ENCODE measurements at places on chromosomes 5 and 9.

GRCh38 chr9:7289773-7290172 is 509.8 kb downstream of the DMAC1 start:
- DNase-seq: no peak

GRCh38 chr9:98168153-98168780 is 24.2 kb downstream of the CORO2A start:
- DNase-seq: no peak

- DNase-seq: no peak
Measured at GRCh38 chr5:74336297-74336696, 304.2 kb downstream of the ENC1 start.

DNA sequence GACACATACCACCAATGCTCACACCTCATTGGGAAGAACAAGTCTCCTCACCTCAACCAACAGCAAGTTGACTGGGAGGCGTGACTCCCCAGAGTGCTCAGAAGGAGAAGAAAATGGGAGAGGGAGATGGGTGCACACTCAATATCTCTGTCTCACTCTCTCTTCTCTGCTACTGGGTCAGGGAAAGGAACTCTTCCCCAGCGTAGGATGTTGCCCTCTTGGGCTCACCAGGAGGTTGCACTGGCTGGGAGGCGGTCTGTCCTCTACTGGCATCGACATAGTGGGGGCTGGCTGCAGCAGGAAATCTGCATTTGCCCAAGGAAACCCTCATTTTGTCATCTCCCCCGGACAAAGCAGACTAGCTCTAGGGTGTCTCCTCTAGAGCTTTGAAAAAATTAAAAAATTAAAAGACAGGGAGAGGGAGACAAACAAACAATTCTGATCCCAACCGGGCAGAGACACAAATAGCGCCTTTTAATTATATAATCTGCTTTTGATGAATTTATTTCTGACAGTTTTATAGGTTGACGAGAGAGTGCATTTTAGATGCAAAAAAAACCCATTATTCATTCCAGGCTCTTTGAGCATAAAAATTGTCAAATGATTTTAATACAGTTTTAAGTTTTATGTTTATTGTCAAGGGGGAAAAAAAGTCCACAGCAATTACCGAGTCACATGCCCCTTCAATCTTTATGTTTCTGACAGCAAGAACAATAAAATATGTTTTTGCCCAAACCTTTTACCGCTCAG is 179.3 kb upstream of the MVB12B start:
- DNase-seq: no peak

- no peak for DNase-seq
Measured at GRCh38 chr5:102561894-102562760, 63.3 kb upstream of the SLCO6A1 start.

- no peak for DNase-seq
Measured at GRCh38 chr5:63135291-63135690, 556.7 kb downstream of the LRRC70 start.

- DNase-seq: no peak
Measured at GRCh38 chr9:88691811-88692210, 156.8 kb downstream of the NXNL2 start.

- no peak for DNase-seq
Measured at GRCh38 chr5:77560677-77561263, 68.7 kb upstream of the WDR41 start.

- DNase-seq: no peak
Measured at GRCh38 chr5:14627270-14627669, 37.2 kb upstream of the OTULIN start.

DNA sequence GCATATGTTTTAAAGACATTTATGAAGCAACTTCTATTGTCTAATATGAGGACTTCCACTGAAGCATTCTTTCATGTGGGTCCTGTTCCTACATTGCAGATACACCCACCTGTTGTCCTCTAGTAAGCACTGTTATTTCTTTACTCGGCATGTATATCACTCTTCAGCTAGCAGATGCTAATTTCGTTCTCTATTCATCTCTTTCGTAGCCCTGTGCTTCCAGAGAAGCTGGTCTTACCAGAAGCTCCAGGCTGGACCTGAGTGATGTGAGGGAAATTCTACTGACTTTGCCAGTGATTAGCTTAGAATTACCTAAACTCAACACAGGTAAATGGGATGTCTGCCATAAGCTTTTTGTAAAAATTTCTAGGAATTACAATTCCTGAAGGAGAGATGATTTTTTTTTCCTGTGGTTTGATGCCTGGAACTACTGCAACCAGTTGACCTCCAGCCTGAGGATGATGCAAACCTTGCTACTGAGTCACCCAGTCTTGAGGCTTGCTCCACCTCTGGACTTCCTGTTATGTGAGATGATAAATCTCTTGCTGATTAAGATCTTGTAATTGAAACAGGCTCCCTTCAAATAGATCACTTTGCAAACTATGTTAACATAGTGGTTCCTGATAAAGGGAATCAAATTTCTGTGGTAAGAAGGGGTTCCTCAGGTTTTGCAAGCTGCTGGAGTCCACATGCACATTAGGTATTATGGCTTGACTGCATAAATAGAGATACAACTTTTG is 52.2 kb upstream of the SPINK5 start:
- no peak for DNase-seq

GRCh38 chr5:172223901-172224873 is 30.2 kb downstream of the EFCAB9 start:
- DNase-seq: no peak

DNA sequence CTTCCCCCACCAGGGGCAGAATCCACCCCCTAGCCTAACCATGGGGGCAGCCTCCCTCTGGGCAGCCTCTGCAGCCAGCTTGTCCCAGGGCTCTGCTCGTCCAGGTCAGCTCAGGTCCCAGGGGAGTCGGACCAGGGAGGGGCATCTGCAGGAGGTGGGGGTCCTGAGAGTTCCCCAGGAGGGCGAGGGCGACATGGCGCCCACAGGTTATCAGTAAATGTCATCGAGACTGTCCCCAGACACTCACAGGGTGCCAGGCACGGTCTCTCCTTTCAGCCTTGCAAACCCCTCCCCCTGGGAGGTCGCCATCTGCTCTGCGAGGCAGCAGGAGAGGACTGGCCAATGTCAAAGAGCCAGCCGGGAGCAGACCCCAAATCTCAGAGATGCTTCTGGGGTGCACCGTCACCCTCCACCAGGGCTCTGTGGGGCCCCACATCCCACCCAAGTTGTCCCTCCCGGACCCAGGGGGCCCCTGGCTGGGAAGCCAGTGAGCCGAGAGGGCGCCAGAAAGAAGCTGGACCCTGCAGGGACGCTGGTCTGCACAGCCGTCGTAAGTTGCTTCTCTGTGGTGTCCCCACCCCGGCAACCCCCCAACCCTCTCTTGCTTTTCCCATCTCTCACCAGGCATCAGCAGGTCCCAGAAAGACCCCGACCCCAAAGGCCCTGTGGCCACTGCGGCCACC is 69.3 kb downstream of the NTNG2 start:
- no peak for DNase-seq

DNA sequence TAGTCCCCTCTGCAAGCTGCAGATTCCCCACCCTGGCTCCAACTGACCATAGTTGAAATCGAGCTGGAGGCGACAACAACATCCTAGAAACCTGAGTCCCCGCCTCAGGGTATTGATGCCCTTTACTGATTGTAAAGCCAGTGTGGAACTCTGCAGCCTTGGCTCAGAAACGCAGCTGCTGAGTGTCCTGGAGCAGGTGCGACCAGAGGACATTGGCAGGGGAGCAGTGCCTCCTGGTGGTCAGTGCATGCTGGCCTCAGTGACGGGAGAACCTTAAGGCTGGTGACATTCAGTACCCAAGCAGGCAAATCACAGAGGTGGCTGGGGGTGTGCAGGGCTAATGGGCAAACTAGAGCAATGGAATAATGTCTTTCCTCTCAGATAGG is 20.4 kb upstream of the ZNF354B start:
- no peak for DNase-seq

DNA sequence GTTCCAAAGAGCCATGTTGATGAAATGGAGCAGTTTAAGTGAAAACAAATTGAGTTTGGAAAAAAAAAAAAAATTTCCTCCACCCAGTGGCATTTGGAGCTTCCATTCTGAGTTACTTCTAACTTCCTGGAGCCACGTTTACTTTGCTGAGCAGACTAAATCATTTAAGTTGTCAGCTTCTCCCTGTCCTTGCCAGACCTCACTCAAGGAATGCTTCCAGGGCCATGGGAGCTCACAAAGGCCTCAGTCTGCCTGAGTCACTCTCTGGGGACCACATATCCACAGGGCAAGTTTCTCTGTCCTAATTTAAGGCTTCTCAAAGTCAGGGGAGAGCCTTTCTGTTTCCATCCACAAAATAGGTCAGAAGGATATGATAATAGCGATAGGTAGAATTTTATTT is 210.3 kb upstream of the TNC start:
- no peak for DNase-seq

DNA sequence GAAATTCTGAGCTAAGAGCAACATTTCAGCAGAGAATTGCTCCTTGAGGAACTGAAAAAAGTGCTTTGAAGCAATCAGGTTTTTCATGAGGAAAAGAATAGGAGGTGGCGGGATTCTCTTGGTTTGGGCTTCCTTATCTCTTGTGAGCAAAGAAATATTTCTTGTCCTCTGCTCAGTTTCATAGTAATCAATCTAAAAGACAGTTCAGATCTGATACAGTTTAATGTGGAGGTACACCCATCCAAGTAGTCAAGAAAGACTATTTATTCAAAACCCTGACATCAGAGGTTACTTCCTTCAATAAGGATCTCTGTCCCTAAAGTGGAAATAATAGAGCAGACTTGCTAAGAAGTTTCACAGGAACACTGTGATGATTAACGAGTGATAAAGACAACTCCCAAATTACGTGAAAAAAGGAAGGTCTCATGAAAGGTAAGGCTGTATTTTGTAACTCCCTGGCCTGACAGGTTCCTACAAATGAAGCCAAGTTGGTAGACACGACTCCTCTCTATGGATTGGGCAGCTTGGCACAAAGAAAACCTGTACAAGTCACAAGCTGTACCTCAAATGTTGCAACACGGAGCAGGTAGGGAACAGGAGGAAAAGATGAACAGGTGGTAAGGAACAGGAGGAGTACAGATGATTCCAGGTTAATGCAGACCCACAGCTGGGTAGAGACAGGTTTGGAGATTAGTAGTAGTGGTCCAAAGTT is 94.1 kb downstream of the SUSD1 start:
- DNase-seq: no peak

- DNase-seq: no peak
Measured at GRCh38 chr5:73977146-73977545, 351.1 kb downstream of the ARHGEF28 start.

DNA sequence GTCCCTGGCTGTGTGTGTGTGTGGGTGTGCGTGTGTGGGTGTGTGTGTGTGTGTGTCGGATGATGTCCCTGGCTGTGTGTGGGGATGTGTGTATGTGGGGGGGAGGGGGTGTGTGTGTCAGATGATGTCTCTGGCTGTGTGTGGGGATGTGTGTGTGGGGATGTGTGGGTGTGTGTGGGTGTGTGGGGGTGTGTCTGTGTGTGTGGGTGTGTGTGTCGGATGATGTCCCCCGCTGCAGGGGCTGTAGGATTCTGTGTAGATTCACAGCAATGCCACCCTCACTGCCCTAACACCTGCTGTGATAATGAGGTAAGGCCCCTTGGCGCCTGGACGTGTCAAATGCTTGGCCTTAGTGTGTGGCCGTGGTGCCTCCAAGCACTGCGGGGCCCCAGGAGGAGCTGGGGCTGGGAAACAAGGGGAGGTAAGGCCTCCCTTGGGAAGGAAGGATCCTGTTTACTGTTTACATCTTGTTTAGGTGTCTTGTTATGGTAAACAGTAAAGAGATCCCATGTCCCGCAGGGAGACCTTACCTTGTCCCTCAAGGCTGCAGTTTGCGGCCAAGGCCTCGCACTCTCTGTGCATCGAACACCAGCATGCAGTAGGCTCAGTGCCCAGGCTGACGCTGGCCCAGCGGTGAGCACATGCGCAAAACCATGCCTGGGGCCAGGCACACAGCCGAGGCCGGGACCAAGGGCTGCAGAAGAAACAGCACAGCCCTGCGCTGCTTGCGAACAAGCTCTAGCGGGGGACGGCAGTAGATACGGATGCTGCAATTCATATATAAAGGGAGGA is 24.1 kb downstream of the AHRR start:
- no peak for DNase-seq

GRCh38 chr5:170612256-170612678 is 108.4 kb downstream of the KCNIP1 start:
- peak; percentile 64 for DNase-seq

GRCh38 chr5:133242221-133242835 is 190.5 kb downstream of the HSPA4 start:
- no peak for DNase-seq

- no peak for DNase-seq
Measured at GRCh38 chr5:39169081-39169480, 50.3 kb downstream of the FYB1 start.

- DNase-seq: no peak
Measured at GRCh38 chr5:157562111-157562581, 13.4 kb downstream of the ADAM19 start.

- DNase-seq: no peak
Measured at GRCh38 chr5:41852293-41852692, 17.9 kb downstream of the OXCT1 start.

DNA sequence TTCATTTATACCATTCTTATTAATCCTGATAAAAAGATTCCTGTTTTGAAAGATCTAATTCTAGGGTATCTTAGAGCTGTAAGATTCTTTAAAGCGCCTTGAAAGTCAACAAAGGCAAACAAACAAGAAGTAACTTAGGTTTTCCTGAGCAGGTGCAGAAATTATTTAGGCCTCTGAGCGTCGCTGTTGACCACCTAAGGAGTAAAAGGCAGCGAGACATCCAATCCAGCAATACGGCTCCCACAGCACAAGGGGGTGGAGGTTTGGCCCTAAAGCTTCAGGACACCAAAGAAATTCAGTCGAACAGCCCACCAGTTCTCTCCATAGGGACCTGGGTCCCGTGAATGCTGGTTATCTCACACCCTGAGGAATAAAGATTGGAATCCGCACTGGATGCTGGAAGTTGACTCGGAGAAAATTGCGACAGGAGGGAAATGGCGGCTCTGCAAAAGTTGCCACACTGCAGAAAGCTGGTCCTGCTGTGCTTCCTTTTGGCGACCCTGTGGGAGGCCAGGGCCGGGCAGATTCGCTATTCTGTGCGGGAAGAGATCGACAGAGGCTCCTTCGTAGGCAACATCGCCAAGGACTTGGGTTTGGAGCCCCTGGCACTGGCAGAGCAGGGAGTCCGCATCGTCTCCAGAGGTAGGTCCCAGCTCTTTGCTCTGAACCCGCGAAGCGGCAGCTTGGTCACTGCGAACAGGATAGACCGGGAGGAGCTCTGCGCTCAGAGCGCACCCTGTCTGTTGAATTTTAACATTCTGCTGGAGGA is at the start of gene PCDHGA2:
Gene PCDHGA2, plus strand, starts transcription at position 223 of the 769 bp plus-strand sequence.
- no peak for DNase-seq

GRCh38 chr5:100854591-100854990 is 48.5 kb downstream of the ST8SIA4 start:
- no peak for DNase-seq

- no peak for DNase-seq
Measured at GRCh38 chr5:173159256-173159655, 14.9 kb downstream of the BNIP1 start.

DNA sequence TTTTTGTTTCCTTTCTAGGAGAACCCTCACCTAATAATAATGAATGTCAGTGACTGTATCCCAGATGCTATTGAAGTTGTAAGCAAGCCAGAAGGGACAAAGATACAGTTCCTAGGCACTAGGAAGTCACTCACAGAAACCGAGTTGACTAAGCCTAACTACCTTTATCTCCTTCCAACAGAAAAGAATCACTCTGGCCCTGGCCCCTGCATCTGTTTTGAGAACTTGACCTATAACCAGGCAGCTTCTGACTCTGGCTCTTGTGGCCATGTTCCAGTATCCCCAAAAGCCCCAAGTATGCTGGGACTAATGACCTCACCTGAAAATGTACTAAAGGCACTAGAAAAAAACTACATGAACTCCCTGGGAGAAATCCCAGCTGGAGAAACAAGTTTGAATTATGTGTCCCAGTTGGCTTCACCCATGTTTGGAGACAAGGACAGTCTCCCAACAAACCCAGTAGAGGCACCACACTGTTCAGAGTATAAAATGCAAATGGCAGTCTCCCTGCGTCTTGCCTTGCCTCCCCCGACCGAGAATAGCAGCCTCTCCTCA is 87.1 kb downstream of the OSMR start:
- no peak for DNase-seq

Data from DMS79 (cell line).